Endodermal cell (in vitro differentiated cells): ENCODE measurements at places on chromosomes 13 and 19.

GRCh38 chr19:1860042-1860775 is 3.2 kb downstream of the KLF16 start:
- peak; percentile 79 for DNase-seq

DNA sequence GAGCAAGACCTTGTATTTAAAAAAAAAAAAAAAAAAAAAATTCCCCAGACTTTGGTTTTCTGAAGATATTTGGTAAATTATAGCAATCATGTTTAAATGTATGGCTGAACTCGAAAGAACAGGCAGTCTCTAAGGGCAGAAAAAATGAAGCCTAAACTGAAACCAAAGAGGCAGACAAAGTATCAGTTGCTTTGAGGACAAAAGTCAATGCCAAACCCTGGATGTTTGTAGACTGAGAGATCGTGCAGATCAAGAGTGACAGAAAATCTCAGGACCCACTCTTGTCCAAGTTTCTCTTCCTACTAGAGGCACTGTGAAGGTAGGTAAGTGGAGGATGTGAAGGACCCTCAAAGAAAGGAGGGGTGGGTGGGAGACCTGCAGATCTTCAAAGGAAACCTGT is 11.1 kb upstream of the SLC7A9 start:
- DNase-seq, result no peak

DNA sequence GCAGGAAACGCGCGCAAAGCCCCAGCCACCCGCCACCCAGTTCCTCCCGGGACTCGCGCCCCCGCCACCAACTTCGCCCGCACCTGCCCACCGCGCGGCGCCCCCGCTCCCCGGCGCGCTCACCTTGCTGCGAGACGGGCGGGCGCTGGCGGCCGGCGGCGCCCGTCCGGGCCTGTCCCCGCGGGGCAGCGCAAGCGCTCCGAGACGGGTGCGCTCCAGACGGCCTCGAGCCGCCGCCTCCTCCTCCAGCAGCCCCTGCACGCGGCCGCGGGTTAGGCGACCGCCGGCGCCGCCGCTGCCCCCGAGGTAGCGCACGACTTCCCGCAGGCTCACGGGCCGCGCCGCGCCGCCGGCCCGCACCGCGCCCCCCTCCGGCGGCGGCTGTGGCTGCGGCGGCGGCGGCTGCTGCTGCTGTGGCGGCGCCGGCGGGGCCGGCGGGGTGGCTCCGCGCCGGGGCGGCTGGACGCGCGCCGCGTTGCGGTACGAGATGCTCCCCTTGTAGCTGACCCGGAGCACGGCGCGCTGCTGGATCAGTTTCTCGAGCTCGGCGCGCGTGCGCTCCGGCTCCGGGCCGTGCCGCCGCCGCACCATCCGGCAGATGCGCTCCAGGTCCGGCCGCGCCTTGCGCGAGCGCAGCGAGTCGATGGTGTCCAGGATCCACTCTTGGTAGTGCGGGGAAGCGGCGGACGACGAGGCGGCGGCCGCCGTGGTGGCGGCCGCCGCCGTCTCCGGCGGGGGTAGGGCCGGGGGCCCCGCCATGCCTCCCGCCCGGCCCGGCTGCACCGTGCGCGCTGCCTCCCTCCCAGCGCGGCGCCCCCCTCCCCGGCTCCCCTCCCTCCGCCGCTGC is 666 bp downstream of the SAMD1 start:
- peak; percentile 71 for DNase-seq

- no peak for DNase-seq
Measured at GRCh38 chr13:28630869-28631268, 28.1 kb upstream of the POMP start.

- DNase-seq, result no peak
Measured at GRCh38 chr13:48093588-48093987, 1.3 kb downstream of the MED4 start.

DNA sequence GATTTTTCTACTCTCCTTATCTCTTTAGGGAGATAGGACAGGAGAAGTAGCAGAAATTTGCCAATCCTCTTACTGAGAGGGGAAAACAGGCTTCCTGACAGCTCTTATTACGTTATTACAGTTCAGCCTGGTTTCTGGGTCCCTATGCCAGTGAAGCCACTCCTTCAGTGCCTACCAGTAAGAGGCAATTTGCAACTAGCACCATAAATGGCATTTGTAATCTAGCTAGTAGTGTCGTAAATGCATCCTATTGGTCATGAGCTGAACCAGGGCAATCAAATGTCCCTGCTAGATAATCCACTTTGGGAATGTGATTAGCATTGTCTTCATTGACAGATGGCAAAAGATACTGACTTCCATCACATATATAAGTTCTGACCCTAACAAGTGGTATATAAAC is 428.8 kb downstream of the DCT start:
- no peak for DNase-seq

DNA sequence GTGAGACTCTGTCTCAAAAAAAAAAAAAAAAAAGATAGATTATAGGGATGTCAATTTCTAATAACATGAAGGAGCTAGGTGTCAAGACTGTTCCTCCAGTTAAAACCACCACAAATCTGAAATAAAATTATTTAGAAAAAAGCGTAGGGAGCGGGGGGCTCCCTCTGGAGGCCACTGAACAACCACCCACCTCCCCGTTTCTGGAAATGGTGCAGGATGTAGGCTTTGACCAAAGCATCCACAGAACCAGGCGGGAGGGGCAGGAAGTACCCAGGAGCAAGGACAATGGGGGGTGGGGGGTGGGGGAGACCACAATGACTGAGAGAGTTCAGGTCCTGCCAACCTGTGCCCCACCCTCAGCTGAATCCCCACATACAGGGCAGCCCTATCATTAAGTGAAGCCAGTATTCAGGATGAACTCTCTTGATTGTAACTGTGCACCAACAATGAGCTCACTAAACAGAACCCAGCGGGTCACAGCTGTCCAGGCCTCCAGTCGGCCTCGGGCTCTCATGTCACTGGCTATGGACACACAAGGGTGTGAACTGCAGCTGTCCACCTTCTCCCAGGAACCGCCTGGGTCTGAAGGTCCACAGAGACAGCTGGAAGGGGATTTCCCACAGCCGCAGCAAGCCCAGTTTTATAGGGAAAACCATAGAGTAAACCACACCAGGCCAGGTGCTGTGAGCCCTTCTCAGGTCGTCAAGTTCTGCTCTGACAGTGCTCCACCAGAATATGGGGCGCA is 6.6 kb downstream of the ZSCAN18 start:
- no peak for DNase-seq

DNA sequence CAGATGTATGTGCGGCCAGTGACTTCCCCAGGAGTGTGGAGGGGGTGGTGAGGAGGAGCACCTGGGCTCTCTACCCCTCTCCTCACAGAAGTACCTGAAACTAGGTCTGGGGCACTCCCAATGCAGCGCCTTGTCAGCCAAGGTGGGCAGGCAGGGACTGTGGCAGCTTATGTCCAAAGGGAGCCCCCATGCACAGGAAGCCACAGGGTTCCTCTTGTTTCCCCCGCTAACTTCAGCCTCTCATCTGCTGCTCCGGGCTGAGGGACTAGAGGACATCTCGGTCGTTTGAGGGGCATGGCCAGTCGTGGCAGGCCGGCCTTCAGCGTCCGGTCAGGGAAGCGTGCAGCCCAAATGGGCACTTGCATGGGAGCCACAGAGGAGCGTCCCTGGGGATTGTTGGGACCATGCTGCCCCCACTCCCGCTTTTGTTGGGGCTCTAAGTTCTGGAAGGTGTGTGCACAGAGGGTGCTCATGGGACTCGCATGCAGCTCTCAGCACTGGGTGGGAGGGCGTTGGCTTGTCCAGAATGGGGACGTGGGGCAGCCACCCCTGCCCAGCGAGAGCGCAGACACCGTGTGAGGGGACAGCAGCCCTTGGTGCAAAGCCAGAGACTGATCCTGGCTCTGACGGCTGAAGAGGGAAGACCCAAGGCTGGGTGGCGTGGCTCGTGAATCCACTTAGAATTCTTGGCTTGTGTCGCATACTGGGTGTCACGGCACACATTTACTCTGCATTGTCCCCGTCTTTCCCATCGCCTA is 16.6 kb upstream of the NPAS1 start:
- DNase-seq, result no peak

GRCh38 chr19:52022193-52022592 is 6.0 kb downstream of the ZNF614 start:
- DNase-seq, result no peak

DNA sequence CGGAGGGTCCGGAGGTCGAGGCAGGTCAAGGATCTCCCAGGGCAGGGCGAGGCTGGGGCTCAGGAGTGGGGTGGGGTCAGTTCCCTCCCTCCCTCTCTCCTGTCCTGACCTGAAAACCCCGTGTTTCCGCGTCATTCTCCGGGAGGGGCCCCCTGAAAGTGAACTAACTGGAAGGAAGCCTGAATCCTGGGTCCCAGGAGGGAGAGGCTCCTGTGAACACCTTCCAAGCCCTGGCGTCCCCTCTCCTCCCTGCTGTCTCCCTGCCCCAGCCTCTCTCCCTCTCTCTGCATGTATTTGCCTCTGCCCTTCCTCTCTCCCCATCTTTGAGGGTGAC is 741 bp upstream of the CADM4 start:
- peak; percentile 53 for DNase-seq

GRCh38 chr13:47226516-47226915 is 329.7 kb upstream of the HTR2A start:
- DNase-seq, result no peak
